Stimulated activated CD4-positive, alpha-beta T cell treated with anti-CD3 and anti-CD28 coated beads, Interleukin-1b, Interleukin-23, amount 100 ng/mL, for 48 hours (primary cell): ENCODE measurements at places on chromosomes 1 and 21.
A peak's percentile ranks its signal among the peaks of the same experiment; 100 is the strongest.

DNA sequence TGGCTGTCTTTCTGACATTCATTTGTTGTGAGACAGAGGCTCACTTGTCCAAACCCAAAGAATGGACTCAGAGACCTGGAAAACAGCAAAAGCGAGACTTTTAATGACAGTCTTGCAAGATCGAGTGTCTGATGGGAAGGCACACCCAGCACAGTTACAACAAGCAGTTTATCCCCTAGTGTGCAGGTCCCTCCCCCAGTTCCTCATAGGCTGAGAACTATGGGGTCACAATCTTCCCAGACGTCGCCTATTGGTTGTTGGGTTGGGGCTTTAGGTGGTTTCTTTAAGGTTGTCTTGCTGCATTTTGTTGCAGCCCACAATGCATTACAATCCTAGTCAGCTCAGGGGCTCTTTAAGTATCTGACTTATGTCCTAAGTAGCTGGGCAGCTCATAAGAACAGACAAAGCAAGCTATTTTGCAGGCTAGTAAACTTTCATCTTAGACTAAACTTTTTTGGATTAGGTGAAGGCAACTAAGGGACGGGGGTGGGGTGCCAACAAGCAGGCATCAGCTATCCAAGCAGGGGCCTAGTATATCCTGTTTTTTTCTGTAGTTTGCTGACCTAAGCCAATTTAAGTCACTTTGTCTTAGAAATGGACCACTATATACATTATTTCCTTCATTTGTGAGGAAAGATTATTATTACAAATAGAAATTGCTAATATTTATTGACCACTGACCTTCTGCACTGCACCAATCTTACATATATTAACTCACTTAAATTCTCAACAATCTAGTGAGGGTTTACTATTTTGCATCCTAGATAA is 151.8 kb downstream of the SETD4 start:
- DNase-seq = no peak

DNA sequence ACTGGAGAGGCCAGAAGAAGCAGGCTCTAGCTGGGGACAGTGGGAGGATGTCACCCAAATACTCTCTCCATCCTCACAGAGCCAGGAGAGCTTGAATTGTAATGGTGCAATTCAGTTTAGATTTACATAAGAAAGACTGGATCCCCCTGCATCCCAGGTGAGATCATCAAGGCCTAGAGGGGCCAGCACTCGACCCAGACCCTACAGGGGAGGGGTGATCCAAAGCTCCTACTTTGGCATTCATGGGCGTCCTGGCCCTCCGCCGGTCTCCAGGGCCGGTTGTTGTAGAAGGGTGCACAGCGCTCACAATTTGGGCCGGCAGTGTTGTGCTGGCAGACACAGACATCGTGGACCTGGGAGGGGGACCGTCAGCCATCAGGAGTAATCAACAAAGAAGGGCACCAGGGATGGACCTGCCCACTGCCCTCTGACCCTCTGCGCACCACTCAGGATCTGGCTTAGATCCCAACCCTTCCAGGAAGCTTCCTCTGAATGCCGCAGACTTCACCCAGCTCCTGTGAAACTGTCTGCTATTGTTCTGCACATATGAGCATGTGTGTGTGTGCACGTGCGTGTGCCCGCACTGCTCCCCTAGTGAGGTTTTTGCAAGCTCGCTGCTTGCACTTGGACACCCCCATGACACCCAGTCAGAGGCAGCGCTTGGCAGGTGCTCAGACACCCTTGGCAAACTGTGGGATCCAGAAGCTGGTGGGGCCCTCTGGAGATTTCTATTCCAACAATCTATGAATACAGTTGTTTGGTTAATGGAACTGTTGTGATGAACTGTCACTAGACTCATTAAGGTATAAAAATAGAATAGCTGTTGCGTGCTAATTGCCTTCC is 21.6 kb downstream of the LAMB3 start:
- no peak for DNase-seq

- DNase-seq = peak; percentile 33
These were observed 7.2 kb upstream of the SEMA4A start for GRCh38 chr1:156146020-156146768.

DNA sequence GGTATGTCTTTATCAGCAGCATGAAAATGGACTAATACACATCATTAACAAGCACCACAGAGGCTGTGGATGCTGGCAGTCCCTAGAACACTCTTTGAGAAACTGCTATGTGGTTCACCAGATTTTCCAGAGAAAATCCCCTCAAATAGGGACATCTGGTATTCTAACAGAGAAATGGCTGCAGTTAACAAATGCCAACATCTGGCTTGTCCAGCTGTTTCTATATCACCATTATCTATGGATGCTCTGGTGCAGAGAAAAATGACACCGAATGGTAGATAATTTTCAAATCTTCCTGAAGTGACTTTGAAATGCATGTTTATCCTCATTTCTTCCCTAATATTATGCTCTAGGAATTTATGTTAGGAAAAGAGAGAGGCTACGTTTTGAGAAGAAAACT is 403.5 kb upstream of the PROX1 start:
- no peak for DNase-seq

DNA sequence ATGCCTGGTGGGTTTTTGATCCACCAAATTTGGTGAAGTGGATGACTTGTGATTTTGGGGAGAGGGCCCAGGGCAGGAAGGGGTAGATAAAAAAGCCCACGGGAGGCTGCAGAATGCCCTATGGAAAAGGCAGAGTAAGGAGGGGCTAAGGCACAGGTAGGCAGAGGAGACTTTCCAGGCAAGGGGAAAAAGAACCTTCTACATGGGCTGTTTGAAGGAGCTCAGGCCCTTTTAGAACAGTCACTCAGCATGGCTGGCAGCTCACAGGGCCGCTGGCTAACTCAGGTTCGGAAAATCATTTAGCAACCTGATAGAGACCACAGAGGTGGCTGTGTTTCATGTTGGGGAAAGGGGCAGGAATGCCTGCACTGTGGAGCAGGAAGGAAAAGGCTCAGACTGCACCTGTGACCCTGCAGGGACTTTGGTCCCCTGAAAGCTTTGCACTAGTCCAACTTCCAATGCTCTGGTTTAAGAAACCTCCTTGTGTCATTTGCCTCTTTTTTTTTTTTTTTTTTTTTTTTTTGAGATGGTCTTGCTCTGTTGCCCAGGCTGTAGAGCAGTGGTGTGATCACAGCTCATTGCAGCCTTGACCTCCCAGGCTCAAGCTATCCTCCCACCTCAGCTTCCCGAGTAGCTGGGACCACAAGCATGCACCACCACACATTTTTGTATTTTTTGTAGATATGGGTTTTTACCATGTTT is 58.5 kb upstream of the ENAH start:
- no peak for DNase-seq

- no peak for DNase-seq
These were observed 15.4 kb upstream of the GUCA2B start for GRCh38 chr1:42137766-42138165.

- no peak for DNase-seq
These were observed 197.7 kb upstream of the DUSP10 start for GRCh38 chr1:221939607-221940006.

GRCh38 chr1:154478013-154478412 is 24.0 kb upstream of the TDRD10 start:
- DNase-seq = no peak

DNA sequence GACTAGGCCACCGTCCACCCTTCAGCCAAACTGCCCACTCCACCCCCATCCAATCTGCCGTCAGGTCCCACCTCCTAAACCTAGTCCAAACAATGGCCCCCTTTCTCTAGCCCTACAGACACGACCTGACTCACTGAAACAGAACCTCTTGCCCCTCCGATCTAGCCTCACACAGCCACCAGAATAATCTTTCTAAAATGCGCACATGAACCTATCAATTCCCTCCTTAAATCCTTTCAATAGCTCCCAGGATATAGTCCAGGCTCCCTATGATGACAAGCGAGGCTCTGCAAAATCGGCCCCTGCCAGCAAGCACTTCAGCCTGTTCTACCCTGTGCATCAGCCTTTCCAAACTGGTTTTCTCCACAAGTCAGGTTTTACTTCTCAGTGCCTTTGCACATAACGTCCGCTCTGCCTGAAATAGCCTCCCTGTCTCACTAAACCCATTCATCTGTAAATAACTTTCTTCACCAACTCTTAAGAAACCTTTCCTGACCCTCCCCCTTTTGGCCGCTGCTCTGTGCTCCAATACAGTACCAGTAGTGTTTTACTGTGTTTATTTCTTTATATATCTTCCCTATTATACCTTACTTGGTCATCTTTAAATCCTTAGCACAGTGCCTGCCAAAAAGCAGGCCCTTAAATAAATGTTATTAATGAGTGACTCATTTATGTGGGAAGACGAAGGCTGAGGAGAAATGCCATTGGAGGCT is 9.0 kb upstream of the CDC20 start:
- no peak for DNase-seq

DNA sequence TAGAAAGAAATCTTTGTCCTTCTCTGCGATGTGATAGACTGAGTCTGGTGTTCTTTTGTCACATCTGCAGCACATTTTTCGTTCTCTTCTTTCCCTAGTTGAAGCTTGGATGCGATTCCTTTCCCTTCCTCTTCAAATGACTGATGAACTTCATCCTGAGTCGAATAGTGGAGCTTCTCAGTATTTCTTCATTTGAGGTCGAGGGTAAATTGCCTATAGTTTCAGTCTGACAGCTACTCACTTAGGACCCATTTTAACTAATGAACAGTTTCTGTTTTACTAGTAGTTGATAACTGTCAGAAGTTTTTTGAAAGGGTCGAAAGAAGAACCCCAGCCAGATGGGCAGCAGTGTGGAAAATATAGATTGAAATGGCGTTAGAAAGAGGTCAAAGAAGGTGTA is 4.7 kb upstream of the REG4 start:
- DNase-seq = no peak

- no peak for DNase-seq
These were observed 26.8 kb downstream of the THEM4 start for GRCh38 chr1:151882466-151882865.

GRCh38 chr1:59156526-59157199 is 140.2 kb upstream of the FGGY start:
- DNase-seq = no peak

- DNase-seq = no peak
These were observed 140.9 kb downstream of the RHOU start for GRCh38 chr1:228876187-228876586.

DNA sequence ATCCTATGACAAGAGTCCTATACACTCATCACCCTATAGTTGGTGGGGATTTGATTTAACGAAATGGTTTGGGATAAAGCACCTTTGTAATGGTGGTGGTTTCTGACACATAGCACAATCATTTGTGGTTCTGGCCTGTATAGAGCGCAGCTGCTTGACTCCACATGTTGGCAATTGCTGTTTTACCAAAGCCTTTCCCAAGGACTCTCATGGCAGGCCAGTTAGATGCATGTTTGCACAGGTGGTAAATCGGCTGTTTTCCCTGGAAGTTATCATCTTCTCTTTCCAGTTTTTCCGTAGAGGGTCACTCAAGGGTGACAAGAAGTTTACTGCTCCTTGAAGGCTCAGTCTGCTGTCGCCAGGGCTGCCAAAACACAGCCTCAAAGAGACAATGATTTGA is 17.1 kb upstream of the XPR1 start:
- DNase-seq = no peak

- DNase-seq = no peak
These were observed 119.7 kb downstream of the UCHL5 start for GRCh38 chr1:192939440-192939839.

DNA sequence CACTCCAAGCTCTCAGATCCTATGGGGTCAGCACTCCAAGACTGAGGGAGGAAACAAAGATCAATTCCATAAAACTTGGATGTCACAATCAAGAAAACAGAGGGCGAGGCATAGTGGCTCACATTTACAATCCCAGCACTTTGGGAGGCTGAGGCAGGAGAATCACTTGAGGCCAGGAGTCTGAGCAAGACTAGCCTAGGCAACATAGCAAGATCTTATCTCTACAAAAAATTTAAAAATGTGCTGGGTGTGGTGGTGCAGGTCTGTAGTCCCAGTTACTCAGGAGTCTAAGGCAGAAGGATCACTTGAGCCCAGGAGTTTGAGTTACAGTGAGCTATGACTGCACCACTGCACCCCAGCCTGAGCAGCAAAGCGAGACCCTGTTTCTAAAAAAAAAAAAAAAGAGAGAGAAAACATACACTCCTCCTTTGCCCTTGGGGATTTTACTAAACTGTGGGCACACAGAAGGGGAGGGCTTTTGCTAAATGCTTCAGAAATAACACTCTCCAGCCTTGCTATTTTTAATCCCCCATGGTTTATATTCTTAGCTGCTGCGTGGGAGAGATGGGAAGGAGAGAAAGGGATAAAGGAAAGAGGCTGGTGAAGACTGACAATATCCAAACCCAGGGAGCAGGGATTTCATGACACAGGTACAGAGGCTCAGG is 18.1 kb downstream of the ARHGEF2 start:
- DNase-seq = no peak

DNA sequence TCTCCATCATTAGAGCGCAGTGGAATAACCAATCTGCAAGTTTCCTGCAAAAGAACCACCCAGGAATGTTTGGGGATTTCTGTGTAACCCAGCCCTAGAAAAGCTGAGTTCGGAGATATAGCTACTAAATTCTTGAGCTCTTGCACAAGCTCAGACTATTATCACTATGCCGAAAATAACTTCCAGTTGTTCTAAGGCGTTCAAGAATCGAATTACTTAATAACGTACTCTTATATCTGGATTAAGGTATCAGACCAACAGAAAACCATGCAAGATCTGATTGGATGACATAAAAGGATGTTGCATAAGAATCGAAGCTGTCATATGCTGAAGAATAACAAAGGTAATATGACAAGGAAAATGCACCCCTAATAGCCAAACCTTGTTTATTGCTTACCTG is 7.5 kb upstream of the LAMC2 start:
- DNase-seq = no peak

DNA sequence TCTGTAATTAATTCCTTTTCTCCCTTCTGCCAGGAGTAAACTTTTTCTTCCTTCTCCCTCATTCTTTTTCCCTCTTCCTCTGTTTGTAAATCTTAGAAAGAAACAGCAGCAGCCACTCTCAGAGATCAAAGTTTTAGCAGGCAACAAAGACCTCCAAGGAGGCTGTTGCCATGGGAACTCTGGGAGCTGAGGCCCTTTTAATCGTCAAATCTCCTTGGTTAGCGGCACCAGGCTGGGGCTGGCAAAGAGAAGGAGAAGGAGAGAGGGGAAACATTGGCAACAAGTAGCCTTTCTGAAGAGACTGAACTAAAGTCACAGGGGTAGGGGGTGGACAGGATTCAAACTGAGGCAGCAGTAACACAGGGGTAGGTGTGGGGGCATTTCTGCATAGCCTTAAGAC is 25.2 kb downstream of the ILDR2 start:
- no peak for DNase-seq

DNA sequence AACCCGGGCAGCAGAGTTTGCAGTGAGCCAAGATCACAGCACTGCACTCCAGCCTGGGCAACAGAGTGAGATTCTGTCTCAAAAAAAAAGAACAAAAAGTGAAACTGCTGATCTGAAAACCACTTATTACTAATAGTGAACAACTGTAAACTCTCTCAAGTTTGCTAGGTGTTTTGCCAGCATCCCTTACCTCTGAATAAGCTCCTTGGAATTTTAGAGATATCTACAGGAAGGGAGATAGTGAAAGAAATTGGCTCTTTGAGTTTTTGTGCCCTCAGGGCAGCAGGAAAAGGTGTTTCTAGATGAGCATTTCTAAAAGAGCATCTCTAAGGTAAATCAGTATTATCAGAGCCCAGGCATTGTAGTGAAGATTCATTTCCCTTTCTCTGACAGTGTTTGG is 27.1 kb downstream of the PARK7 start:
- no peak for DNase-seq
